ENCODE measurements at places on chromosomes 7 and 10.

GRCh38 chr10:122830273-122830964 lies 15.2 kb downstream of the CUZD1 start:
- DNase-seq, result no peak

- no peak for DNase-seq
These were observed 1381.5 kb upstream of the CELF2 start for GRCh38 chr10:9636216-9636615.

GRCh38 chr7:138713191-138713590 lies 12.0 kb upstream of the SVOPL start:
- DNase-seq, result no peak

GRCh38 chr10:94264085-94264484 lies 98.7 kb downstream of the NOC3L start:
- DNase-seq, result no peak

DNA sequence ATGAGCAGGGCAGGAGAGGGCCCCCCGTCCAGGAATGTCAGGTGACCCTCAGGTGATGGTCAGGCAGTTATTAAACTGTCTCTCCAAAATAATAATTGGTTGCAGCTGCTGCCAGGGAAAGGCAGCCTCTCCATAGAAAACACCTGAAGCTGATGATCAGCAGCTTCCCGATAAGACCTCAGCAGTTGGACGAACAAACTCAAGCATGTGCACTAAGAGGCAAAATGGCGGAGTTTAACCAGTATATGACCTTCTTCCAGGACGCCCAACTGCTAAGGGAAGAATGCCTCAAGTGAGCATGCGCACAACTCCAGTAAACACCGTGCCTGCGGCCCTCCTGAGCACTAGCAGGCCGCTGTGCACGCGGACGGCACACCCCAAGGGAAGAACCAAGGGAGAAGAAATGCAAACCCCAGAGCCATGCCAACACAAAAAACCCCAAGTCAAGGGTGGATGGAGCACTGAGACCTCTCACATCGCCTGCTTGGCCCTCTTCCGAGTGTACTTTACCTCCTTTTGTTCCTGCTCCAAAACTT lies 38.9 kb upstream of the ADARB2 start:
- no peak for DNase-seq

DNA sequence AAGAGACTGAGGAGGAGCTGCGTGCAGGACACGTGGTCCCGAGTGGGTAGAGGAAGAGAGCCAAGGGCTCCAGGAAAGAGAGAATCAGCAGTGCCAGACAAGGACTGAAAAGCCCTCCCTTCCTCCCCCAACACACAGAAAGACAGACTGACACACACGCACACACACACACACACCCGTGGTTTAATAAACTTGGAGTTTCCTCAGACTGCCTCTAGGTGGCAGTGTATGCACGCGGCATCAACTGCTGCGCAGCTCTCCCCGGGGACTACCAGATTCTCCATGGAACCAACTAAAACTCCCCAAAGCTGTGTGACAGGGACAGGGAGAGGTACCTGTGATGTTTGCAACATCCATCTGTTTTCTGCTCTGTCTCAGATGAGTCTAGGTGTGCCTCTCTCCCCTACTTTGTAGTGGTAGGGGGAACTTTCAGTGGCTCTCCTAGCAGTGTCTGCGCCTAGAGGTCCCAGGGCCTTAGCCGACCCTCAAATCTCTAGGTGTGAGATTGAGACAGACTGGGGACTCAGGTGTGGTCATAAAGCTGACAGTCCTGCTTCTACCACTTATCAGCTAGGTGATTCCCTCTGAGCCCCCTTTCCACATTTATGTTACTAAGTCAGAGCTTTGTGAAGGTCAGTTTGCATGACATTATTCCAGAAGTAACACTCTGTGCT lies 9.3 kb upstream of the TSPAN14 start:
- no peak for DNase-seq

DNA sequence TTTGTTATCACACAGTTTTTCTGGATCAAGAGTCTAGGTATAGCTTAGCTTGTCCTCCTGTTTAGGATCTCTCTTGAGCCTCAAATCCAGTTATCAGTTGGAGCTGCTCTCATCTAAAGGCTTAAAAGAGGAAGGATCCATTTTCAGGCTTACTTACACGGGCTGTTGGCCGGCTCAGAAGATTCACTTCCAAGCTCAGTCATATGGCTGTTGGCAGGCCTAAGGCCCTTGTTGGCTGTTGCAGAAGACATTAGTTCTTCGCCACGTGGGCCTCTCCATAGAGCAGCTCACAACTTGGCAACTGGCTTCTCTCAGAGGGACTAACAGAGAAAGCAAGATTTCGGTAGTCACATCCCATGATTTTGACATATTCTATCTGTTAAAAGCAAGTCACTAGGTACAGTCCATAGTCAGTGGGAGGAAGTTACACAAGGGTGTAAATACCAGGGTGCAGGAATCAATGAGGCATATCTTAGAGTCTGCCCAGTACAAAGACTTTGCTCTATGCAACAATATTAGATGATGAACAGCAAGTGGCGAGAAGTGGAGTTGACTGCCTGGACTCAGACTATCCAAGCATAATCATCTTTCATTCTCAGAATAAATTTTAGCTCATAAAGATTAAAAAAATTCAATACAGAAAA lies 280.1 kb upstream of the MBL2 start:
- no peak for DNase-seq

- no peak for DNase-seq
These were observed 95.1 kb downstream of the USP6NL start for GRCh38 chr10:11516431-11516746.

DNA sequence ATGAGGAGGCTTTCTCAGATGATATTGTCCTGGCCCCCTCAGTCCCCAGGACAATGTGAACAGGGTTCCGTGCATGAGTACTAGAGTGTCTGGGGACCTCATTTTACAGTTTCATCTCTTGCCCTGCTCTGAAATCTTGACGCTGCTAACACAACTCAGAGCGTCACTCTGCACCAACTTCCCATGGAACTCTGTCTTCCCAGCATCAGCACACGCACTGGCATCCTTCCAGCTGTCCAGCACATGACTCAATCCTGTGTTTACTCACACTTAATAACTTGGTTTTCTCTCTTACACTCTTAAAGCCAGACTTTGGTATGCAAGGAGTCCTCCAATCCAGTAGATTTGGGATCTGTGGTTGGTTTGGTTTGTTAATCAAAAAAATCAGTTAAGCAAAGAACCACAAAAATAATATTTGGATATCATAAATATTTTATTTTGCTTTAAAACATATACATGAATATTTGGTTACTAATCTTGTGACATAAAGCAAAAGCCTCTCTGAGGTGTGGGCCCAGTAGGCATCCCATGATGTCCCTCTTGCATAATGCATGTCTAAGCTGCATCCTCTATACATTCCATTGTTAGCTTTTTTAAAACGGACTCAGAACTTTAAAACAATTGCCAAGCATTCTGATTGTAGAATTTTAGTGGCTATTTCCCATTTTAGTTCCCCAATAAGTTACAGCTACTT lies 131.0 kb downstream of the CXCL12 start:
- DNase-seq, result peak; percentile 71

GRCh38 chr7:101993311-101993710 lies 175.9 kb downstream of the CUX1 start:
- DNase-seq, result no peak

- no peak for DNase-seq
These were observed 2.5 kb upstream of the BRI3 start for GRCh38 chr7:98278936-98279335.

DNA sequence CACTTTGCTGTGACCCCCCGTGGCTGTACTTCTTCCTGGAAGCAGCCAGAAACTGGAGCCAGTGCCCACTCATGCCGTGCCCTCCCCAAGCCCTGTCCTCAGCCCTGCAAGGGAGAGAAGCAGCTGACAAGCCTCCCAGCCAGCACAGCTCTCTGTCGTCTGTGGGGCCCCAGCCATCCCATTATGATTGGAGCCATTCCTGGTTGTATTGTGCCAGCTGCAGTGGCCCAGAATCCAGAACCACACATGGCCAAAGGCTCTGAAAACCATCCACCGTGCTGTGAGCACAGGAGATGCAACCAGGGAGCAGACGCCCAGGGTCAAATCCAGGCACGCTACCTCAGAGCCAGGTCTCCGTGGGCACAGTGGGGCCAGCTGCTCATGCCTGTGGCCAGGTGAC lies 18.7 kb downstream of the GRID2IP start:
- no peak for DNase-seq

GRCh38 chr7:44964831-44965440 lies 13.9 kb downstream of the MYO1G start:
- DNase-seq, result no peak

- DNase-seq, result no peak
These were observed 147.9 kb downstream of the IMMP2L start for GRCh38 chr7:111414374-111414773.

Measured in right hindlimb (tissue), 1 donor.